ENCODE measurements at places on chromosomes 2 and 18.

DNA sequence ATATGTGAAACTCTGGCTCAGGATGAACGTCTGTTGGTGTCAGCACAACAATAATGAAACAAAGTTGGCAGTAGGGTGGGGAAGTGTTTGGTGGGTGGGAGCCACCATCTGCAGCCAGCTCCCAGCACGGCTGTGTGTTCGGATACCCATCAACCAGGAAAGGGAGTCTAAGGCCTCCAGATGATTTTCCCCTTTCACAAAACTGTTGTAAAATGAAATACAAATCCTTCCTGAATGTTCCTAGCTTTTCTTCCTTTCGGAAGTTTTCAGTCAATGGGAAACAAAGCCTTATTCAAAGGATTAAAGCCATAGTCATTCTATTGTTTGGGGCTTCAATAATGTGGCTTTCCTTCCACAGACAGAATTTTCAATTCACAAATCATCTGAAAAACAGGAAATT lies 14.5 kb upstream of the DARS1 start:
- no peak for DNase-seq

GRCh38 chr2:160298960-160299359 lies 98.9 kb upstream of the ITGB6 start:
- no peak for DNase-seq

DNA sequence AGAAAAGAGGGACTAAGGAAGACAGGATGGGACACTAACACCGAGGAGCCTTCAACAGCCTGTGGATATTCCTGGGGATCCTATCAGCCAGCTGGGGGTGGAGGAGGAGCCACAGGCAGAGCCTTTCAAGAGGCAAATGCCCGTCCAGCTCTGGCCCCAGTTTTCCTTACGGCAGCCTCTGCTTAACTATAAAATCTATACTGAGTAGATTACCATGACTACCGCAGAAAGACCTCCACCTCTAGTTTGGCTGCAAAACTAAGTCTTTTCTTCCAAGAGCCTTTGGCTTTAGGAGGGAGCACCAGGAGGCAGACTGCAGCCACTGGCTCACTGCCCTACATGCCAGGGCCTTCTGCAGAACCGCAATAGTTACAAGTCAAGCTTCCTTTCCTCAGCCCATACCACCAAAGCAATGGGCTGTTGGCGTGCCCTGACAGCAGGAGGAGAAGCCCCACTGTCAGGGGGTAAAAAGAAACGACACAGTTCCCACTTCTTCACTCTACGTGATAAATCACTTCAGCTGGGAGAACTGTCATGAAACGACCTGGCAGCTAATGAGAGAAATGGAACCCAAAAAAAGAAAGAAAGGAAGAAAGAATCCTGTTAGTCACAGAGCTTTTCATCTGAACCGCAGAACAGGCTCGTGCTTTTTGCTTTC lies 25.1 kb upstream of the CREB1 start:
- DNase-seq, result no peak

DNA sequence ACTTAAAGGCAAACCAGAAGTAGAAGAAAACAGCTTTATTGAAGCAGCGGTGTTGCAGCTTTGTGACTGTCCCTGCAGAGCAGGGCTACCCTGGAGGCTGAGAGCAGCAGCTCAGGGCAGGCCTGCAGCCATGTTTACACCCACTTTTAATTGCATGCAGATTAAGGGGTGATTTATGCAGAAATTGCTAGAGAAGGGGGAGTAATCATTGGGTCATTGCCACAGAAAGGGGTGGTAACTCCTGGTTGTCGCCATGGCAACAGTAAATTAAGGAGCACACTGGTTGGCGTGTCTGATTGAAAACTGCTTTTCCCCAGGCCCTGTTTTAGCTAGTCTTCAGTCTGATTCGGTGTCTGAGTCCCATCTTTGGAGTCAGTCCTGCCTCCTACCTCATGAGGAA lies 195.4 kb upstream of the HDAC4 start:
- peak; percentile 32 for DNase-seq

- no peak for DNase-seq
Observed at GRCh38 chr2:72953528-72953927, 36.2 kb downstream of the EMX1 start.

DNA sequence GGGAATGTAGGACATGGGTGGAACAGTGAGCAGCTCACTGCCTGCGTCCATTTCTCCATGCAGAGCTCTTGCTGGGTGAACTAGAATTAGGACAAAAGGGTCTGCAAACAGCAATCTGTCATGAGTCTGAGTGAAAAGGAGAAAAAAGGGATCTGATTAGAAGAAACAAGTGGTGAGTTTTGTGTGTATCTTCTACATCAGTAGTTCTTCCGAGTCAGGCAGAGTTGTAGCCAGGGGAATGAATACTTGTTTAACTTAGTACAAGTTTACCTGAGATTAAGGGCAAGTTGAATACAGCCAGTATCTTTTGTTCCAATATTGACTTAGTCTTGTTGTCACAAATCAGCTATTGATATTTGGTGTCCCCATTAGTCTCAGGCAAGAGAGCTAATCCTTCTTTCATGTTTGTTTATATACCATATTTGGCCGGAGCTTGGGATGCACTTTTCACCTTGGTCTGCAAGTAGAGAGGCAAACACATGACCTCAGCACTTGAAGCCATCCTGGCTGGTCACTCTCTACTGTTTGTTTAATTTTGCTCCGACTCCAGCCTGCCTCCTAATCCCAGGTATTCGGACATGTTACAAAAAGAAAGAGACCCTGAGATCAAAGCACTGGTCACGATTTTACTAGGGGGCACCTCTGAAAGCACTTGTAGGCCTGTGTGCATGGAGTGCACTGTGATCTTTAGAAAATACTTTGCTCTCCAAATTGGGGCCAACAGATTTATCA lies 211.0 kb upstream of the NT5C1B start:
- no peak for DNase-seq

DNA sequence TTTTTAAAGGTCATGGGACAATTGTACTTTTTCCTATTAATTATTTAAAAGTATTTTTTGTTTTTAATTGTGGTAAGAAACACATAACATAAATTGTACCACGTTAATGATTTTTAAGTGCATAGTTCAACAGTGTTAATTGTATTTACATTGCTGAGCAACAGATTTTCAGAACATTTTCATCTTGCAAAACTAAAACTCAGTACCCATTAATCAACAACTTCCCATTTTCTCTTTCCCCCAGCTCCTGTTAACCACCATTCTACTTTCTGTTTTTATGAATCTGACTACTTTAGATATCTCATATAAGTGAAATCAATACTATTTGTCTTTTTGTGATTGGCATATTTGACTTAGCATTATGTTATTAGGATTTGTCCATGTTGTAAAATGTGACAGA lies 483.9 kb upstream of the ZNF804A start:
- no peak for DNase-seq

DNA sequence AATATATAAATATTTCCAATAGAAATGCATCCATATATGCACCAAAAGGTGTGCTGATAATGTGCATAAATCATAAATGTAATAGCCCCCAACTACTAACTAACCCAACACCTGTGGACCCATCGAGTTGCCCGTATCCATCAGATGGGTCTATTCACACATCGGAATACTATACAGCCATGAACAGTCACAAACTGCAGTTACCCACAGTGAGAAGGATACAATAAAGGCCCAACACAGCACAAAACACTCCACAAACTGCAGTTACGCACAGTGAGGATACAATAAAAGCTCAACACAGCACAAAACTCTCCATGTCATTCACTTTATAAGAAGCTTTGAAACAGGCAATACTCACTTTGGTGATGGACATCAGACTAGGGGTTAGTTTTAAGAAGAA lies 145.3 kb upstream of the OTOS start:
- no peak for DNase-seq

DNA sequence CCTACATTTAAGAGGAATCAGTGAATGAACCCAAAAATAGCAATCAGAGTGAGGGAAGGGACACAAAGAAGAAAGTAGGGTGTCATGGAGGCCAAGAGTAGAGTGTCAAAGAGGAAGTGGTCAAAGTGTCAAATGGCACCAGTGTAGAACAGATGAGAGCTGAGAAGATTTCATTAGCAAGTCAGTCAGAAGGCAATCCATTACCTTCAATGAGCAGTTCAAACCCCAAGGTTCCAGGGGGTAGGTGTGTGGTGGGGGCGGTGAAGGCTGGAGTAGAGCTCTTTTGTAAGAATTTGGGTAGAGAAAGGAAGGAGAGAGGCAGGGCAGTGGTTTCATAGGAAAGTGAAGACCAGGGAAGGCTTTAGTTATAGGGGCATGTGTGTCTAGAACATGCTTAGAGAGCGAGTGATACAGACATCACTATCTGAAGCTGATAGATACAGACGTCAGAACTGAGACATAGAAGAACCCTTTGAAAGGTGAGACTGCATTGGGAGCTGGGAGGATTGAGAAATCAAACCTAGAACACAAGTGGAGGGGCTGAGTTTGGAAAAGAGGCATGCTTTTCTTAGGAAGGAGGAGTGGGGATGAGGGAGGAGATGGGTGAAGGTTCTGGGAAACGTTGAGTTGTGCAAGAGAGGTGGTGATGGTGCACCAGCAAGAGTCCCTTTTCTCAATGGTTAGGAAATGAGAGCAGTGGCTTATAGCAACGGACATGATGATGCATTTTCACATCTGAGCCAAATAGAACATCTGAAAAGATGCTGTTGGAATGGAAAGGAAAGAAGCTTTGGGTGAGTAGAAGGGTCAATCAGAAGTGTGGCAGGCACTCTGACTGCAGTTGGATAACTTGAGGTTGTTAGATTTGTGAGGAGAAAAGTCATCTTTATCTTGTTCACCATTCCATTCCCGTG lies 48.9 kb upstream of the IL1RL1 start:
- no peak for DNase-seq

- no peak for DNase-seq
Observed at GRCh38 chr18:11801573-11801972, 49.6 kb upstream of the CHMP1B start.

- DNase-seq, result no peak
Observed at GRCh38 chr2:159136391-159136790, 150.1 kb downstream of the WDSUB1 start.

- DNase-seq, result no peak
Observed at GRCh38 chr2:144431392-144431783, 88.5 kb downstream of the ZEB2 start.

DNA sequence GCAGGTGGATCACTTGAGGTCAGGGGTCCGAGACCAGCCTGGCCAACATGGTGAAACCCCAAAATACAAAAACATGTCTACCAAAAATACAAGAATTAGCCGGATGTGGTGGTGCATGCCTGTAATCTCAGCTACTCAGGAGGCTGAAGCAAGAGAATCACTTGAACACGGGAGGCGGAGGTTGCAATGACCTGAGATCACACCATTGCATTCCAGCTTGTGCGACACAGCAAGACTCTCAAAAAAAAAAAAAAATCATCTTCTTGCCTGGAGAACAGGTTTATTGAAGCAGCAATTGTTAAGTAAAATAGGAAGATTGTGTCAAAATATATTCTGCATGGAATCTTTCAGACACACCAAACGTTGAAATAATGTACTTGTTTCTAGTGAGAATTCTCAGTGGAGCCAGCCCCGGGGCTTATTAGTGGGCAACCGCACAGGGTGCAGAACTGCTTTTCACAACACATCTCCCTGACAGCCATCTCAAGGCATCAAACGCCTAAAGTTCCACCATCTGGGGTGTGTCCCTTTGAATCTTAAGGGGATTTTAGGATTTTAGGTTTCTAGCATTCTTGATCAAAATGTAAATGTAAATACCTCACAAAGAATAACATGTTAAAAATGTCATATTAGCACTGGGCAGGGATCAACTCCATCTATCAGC lies 28.6 kb upstream of the PPP4R1 start:
- DNase-seq, result no peak

GRCh38 chr18:57630754-57631595 lies 9.3 kb upstream of the NARS1 start:
- DNase-seq, result no peak

- no peak for DNase-seq
Observed at GRCh38 chr2:133605011-133605765, 36.9 kb upstream of the NCKAP5 start.

GRCh38 chr2:189613077-189613636 lies 32.6 kb upstream of the SLC40A1 start:
- DNase-seq, result no peak

DNA sequence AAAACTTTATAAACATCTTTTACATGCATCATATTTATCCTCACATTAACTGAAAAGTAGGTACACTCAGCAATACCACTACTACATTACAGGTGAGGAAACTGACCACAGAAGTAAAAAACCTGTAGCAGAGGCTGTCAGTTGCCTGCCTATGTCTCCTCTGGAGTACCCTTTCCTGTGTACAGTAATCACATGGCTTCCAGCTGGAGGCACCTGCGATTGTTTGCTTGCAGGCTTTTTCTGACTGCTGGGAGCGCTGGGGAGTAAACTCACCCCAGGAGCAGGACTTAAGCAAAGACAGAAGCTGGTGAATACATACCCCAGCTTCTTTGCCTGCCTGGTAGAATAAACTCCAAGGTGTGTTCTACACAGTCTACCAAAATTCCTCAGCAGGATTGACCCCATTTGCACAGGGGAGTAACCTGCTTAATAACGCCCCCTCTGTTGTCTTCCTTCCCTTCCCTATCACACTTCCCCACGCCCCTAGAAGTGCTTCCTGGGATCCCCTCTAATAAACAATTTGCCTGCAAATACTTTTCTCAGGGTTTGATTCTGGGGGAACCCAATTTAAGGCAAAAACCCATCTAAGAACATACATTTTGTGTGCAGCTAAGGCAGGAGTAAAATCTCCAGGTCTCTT lies 138.9 kb downstream of the PTH2R start:
- DNase-seq, result no peak

- DNase-seq, result no peak
Observed at GRCh38 chr18:48913201-48913600, 37.6 kb downstream of the SMAD7 start.

- no peak for DNase-seq
Observed at GRCh38 chr2:217798743-217799562, 203.8 kb downstream of the TNS1 start.

DNA sequence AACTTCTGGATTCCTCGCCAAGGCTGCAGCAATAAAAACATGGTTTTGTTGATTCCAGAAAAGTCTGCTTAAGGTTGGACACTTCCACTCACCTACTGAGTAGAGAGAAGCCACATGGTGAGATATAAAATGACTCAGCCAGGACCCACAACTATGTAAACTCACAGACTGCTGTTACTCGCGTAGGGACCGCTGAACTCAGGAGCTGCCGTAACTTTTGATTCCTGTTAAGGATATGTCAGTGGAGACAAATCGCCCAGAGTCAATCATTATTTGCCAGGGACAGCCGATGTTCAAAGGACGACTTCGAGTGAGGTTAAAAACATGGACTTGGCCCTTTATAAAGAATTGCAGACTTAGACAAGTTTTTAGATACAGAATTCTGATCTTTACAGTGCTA lies 25.6 kb downstream of the CYB5A start:
- no peak for DNase-seq

- no peak for DNase-seq
Observed at GRCh38 chr18:3472681-3473544, 22.9 kb downstream of the TGIF1 start.

DNA sequence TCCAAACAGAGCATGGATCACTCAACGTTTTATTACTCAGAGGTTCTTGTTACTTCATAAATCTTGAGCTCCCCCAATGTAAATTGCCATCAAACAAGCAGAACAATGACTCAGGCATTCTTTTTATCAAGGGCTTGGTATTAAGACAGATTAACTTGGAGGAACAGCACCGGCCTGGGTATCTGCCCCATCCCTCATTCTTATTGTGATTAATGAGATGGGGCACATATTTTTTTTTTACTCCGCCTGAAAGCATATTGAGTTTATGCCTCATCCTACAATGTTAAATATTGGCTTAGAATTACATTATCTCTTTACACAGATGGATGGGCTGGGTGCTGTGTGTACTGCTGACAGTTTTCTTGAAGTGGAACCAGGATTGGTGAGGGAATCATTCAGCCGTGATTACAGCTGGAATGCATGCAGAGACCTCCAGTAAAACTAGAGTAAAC lies 387.3 kb downstream of the CLIP4 start:
- no peak for DNase-seq

GRCh38 chr2:1497122-1497611 lies 83.9 kb downstream of the TPO start:
- no peak for DNase-seq

All from right renal cortex interstitium (tissue), 3 donors.